Stimulated activated CD4-positive, alpha-beta T cell treated with anti-CD3 and anti-CD28 coated beads, Interleukin-15, amount 100 ng/mL, for 1 hour (primary cell): ENCODE measurements at places on chromosomes 11 and 22.

DNA sequence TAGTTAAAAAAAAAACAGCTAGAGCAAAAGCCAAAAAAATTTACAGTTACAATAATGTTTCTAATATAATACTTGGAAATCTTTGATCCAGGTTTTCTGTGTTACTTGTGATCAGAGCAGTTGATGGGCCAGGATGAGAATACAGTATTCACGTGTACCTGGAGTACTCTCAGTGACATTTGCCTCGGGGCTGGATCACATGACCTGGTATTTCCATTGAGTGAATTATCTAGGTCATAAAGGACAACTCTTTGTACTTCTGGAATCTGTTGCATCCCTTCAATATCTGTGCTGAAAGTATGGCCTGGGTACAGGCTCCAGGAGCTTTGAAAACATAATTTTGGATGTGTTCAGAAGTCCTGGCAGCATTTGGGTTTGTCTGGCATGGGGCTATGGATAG lies 93.5 kb downstream of the GRAMD1B start:
- no peak for DNase-seq

DNA sequence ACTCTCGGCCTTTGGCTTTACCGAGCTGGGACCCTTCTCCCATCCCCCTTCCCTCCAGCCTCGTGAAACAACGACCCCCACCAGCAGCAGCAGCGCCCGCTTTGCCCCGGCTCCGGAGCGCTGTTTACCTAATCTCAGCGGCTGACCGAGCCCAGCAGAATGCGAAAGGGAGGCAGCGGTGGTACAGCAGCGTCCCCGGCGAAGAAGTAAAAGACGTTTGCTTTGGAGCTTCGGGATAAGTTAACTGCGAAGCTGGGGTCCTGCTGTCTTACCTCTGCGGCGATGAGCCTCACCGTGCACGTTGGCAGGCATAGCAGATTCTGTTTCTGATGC lies 2.0 kb upstream of the LARGE1 start:
- DNase-seq: no peak

DNA sequence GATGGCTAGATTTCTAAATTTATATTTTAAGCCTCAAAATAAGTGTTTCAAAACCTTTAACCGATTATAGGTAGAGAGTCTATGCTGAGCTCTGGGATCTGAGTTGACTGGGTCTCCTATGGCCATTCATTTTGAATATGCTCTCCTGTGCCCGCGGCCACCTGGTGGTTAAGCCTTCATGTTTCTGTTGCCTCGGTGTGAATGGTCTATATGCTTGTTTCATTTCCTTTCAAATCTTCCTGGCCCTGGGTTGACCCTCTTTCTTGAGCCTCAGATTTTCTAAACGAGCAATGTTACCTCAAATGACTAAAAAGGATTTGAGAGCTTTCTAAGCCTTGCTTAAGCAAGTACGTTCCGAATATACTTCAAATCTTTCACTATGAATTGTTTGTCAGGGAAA lies 789.4 kb upstream of the KIRREL3 start:
- DNase-seq: no peak

DNA sequence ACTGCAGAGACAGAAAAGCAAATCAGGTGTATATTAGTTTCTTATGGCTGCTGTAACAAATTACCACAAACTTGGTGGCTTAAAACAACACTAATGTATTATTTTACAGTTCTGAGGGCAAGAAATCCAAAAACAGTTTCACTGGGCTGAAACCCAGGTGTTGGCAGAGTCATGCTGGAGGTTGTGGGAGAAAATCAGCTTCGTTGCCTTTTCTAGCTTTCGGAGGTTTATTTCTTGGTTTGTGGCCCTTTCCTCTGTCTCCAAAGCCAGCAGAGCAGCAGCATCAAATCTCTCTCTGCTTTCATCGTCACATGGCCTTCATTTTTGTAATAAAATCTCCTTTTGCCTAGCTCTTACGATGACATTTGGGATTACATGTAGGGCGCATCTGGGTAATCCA lies 33.0 kb upstream of the OR6M1 start:
- no peak for DNase-seq

DNA sequence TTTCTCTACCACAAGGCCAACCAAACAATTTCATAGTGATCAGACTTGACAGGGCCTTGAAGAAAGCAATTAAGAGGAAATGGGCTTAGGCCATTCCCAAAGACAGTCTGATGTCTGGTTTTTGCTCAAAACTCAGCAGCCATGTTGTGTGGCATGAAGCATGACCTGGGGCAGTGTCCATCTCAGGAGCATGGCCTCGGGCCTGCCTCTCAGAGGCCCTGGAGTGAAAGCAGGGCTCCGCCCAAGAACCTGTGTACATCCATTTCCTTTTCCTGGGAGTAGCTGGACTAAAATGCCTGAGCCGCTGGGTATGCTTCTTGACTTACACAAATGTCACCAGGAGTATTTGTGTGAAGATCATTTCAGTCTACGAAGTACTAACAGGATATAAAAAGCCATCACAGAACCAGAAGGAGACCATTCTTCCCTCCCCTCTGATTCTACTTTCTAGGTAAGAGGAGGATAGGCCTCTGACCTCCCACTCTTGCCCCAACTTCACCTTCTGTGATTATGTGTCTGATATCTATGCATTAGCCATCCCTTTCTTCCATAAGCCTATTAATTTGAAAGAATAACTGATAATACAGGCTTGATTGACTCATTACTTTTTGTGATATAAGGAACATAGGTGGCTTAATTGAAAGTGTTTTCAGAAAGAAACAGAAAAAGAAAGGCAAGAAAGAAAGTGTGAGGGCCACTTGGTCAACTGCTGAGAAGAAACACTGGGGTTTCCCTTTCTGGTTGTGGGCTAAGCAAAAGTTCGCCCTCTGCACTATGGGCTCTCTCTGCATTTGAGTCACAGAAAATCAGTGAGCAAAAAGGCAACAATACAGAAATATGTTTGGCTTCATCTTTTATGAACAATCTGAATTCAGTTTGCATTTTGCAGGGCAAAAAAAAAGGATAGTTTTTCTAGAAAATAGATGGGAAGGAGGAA lies 188.6 kb upstream of the MTMR2 start:
- no peak for DNase-seq

DNA sequence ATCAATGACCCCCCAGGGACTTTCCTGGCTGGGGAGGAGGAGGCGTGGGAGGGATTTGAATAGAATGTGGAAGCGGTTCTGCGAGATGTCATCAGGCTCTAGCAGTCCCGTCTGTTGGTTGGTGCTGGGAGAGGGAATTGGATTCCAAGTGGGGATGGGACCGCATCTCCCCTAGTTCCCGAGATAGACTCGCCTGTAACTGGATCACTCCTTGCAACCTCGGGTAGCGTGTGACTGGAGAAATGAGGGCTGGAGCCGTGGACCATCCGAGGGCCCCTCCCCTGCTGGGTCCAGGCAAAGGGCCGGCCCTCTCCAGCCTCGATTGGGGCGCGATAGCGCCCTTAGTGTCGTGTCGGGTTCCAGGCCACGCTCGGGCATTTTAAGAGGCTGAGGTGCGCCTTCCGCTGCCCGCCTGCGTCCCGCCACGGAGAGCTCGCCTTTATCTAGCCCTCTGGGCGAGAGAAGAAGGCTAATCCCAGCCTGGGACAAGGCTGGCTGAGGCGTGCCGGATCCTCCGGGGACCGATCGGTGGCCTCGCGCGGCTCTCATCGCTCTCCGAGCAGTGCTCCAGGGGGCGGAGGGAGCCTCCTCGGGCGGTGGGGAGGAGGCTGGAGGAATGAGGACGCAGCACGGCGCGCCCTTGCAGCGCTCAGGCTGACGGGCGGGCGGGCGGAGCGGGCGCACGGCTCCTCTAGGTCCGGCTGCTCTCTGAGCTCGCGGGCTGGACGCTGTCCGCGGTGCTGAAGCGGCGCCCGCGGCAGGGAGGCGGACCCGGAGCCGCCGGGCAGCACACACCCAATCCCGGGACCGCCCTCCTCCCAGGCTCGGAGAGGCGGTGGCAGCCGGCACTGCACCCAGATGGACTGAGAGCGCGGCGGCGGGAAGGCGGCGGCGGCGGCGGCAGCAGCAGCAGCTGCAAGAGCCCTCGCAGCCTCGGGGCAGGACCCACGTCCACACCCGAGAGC lies 107.8 kb downstream of the OSBP2 start:
- peak; percentile 45 for DNase-seq
